Activated CD8-positive, alpha-beta memory T cell treated with anti-CD3 and anti-CD28 coated beads, Interleukin-2, amount 10 ng/mL, durations not matched to agents 7 days and 5 days (primary cell): ENCODE measurements at places on chromosomes 7 and 10.
A peak's percentile ranks its signal among the peaks of the same experiment; 100 is the strongest.

GRCh38 chr7:25940086-25940906, 211.7 kb upstream of the NFE2L3 start:
- DNase-seq, result no peak

GRCh38 chr7:151597541-151598444, 78.1 kb upstream of the RHEB start:
- no peak for DNase-seq

- DNase-seq, result no peak
Observed at GRCh38 chr7:90267263-90267858, 22.4 kb downstream of the CFAP69 start.

- DNase-seq, result no peak
Observed at GRCh38 chr7:87359366-87359765, 13.9 kb downstream of the CROT start.

DNA sequence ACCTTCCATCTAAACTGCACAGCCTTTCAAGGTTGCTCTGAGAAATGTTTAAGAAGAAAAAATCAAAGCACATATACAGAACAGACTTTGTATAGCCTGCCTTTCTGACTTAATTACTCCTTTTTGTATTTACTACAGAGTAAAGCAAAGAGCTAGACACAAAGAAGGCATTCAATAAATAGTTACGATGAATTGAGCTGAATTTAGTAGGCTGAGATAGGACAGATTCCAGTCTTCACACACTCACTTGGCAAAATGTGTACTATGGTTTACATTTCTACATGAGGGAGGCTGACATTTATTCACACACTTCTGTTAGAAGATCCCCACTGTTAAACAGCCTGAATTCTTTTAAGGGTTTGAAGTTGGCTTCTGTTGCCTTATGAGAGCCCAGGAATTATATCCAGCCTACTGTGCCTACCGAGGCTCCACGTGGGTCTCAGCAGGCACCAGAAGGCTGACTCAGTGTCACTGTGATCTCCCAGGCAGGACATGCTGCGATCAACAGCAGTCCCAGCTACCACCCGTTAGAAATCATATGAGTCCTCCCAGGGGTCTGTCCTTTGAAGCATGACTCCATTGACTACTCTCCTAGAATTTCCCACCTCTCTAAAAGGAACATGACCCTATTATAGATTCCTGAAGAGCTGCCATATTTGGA, 24.5 kb upstream of the SLC25A13 start:
- DNase-seq, result no peak

GRCh38 chr10:9379183-9379582, 1324.7 kb downstream of the GATA3 start:
- no peak for DNase-seq

DNA sequence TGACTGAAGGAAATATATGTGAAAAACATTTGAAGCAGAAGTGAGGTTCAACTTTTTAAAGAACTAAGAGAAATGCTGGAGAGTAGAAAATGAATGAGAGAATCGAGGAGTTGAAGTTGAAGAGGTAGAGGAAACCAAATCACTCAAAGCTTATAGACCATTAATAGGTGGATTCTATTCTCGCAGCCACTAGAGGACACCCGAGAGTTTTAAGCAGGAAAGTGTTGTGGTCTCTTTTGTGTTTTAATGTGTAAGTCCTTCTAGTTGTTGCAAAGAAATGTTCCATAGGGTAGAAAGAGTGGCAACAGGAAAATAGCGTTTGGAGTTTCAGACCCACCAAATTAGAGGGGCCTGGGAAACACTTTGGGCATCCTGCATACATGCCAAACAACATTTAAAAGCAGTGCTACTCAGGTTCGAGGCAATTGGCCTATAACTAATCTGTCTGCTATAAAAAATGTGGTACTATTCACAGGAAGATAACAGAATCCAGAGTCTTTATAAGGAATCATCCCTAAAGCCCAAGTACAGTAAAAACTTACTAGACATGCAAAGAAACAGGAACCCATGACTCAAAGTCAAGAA, 75.3 kb upstream of the TAS2R16 start:
- no peak for DNase-seq

DNA sequence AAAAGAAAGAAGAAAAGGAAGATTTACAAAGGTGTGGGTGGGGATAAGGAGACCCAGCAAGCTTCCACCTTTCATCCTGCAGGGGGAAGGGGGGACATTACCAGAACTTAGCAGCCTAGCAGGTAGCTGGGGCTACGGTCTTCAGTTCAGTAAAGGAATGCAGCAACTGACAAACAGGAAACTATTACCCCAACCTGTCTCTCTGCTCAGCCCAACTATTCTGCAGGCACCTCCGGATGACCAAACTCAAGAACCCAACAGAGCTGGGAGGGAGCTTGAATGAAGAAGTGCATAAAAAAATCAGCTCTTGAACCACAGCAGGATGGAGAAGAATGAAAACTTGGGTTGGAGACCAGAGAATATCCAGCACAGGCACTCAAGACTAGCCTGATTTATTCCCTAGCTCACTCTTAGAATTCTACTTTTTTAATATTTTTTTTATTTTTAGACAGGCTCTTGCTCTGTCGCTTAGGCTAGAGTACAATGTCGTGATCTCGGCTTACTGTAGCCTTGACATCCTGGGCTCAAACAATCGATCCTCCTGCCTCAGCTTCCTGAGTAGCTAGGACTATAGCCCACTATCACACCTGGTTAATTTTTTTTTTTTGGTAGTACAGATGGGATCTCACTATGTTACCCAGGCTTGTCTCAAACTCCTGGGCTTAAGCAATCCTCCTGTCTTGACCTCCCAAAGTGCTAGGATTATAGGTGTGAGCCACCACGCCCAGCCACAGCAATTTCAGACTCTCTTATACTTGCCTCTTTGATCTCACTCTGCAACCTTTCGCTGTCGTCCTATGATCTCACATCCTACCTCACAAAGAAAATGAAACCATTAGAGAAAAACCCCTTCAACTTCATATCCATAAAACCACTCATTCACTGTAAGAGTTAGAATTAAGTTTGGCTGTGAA, 18.5 kb upstream of the C10orf67 start:
- DNase-seq, result peak; percentile 59

DNA sequence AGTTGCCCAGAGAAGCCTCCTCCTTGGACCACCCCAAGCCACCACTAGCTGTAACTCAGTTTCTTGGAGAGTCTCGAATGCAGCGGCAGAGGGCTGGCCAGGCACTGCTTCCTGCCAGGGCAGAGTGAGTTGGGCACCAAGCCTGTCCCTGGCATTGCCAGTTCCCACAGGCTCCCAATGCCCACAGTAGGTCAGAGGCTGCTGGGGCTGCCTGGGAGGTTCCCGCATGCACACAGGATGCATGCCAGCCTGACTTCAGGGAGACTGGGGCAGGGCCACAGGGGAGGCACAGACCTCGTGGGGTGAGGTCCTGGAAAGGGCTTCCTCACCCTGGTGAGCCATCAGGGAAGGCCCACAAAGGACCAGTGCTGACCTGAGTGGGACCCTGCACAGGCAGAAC, 152.8 kb downstream of the ZNF248 start:
- DNase-seq, result no peak

- DNase-seq, result no peak
Observed at GRCh38 chr10:13352519-13352918, 4.4 kb upstream of the SEPHS1 start.

DNA sequence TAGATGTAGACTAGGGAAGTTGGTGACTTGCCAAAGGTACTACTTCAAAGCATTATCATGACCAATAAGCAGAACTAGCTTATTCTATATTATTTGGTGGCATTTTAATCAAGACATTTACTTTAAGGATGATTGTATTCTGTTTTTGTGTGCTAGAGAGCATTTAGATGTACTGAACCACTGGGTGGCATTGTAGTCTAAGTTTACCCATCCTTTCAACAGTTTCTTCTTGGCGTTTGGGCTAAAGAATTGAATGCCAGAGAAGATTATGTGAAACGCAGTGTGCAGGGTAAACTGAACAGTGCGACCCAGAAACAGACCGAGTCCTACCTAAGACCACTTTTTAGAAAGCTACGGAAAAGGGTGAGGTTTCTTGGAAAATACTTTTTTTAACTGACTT, 26.8 kb downstream of the PRPF18 start:
- no peak for DNase-seq
